ENCODE measurements at places on chromosomes 13 and 19.
A peak's percentile ranks its signal among the peaks of the same experiment; 100 is the strongest.

DNA sequence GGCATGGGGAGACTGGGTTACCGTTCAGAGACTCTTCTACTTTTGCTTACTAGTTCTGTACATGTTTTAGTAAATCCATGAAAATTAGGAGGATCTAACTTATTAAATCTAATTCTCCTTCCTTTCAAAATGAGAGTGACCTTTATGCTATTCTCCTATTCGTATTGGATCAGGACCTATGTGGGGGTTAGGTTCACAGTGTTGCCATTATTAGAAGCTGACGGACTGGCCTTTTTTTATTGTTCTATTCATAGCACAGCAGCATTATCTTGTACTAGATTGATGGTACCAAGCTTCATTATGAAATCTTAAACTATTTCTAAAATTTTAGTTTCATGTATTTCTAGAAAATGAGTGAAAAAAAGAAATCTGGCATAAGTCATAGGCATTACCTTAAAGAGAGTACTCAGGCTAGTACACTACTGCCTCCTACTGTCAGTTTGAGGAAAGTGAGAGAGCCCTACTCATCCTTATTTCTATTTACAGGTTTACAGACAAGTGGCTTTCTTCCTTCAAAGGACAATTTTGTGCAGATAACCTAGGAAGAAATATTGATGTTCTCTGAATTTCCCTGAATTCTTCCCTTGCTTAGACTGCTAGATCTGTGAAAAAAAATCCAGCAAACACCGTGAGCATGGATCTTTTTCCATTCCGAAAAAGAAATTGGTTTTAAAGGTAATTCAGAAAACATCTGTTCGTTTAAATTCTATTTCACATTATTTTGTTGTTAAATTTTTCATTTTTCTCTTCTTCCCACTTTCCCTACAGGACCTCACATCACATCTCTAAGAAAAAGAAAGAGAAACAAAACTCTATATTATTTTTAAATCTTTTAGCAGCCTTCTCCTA lies 485.5 kb downstream of the DIAPH3 start:
- DNase-seq = no peak

DNA sequence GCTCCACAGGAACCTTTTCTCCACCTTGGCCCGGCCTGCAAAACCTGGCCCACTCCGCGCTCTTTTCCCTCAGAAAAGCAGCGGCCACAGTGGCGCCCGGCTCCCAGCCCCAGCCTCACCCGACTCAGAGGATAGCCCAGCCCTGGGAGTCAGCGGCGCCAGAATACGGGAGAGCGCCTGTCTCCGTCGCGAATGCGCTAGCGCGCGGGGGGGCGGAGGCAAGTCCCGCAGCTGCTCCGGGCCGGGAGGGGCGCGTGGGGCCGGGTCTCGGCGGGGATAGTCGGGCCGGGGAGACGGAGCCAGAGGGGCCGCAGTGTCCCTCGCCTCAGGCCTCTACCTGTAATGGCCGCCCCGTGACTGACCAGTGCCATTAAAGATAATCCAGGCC lies at the start of gene ZFP30:
ZFP30 (minus strand) TSS at position 165 of the 388 bp plus-strand sequence. CDS start 7,643 bp downstream, outside the sequence.
- peak; percentile 88 for DNase-seq

DNA sequence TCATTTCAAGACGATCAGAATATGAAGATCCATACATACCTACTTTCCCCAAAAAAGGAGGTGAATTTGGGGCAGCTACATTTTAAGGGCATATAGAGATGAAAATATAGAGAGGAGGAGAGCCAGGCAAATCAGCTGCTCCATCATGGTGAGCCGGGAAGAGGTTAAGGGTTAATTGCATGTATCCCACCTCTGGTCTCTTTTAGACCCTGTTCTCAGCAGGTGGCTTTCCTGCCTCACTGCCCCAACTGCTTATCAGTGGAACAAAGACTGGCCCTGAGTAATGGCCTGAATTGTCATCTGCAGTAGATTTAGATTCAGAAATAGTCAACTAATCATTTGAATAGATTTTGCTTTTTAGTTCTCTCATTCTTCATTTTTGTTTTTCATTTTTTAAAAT lies 206.6 kb downstream of the SPRY2 start:
- no peak for DNase-seq

- no peak for DNase-seq
Observed at GRCh38 chr13:76293751-76294150, 592.5 kb downstream of the KCTD12 start.

- DNase-seq = no peak
Observed at GRCh38 chr19:10809651-10810285, 26.2 kb downstream of the TMED1 start.

- DNase-seq = no peak
Observed at GRCh38 chr13:40422588-40423235, 243.7 kb downstream of the FOXO1 start.

DNA sequence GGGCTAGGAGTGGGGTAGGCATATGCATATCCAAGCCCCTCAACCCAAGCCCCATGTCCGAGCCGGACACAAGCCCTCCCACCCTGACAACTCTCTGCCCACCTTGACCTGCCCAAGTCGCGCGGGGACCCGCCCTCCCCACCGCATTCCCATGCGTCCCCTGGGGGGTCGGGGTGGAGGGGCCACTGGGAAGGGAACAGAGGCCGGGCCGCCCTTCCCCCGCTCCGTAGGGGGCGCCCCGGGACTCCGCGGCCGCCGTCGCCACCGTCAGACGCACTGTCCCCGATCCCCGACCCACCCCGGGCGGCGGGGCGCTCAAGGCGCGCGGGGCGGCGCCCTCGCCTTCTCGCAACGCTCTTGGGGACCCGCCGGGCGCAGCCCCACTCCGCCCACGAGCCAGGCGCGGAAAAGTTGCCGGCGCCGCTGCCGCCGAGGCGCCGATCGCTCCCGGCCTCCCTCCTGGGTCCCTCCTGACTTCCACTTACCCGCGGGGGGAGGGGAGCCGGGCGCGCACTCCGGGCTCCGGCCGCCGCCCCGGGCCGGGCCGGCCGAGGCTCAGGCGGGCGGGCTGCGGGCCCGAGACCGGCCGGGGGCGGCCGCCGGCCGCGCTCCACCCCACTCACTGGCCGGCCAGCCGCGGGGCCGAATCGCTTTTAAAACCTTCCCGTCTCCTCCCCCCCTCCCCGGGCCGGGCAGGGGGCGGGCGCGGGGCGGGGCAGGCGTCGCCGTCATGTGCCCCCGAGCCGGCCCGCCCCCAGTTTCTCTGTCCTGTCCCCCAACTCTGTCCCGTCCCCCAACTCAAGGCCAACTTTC lies 34.4 kb upstream of the NANOS3 start:
- DNase-seq = peak; percentile 85

DNA sequence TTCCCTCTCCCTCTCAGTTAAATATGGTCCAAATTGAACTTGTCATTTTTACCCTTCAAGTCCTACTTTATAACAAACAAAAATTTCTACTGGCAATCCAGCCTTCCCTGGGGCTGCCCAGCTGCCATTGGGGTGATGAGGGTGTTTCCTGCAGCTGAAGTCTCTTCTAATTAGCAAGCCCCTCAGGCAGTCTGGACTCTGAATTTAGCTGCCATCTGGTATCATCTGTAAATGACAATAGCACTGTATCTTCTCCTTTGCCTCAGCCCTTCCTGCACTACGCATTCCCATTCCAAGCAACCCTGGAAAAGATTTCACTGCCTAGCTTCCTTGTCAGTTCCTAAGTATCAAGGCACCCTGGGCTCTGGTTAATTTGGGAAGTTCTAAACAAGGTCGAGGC lies 331.1 kb upstream of the KLF12 start:
- DNase-seq = no peak

DNA sequence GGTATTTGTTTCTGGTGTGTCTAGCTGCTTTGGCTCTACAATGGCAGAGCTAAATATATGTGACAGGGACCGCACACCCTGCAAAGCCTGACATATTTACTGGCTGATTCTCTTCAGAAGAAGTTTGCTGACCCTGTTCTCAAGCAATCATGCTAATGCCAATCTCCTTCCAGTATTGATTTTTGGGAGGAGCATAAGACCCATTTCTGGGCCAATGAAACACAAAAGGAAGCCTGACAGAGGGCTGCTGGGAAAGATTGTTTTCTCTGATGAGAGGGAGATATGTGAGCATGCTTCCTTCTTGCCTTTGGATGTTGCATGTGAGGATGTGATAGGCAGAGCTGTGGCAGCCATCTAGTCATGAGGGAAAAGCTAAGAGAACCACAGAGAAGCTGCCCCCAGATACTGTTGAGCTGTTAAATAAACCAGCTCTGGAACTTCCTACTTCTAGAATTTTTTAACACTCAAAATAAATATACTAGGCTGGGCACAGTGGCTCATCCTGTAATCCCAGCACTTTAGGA lies 31.4 kb upstream of the TPTE2 start:
- no peak for DNase-seq

DNA sequence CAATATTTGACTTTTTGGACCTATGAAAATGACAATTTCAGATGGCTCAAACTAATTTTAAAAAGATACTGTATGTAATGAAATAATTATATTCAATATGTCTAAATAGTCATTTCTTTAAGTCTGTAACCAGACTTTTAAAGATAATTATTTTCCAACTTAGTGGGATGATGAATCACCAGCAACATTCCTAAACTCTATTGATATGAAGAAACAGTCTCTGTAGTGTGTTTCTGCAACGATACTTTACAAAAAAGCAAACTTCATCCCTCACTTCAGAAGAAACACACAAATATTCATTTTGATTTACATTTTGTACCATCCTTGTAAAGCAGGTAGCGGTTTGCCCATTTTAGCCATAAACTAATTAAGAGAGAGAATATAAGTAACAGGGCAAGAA lies 417.4 kb downstream of the EFNB2 start:
- no peak for DNase-seq

- no peak for DNase-seq
Observed at GRCh38 chr13:97338571-97338970, 95.4 kb upstream of the RAP2A start.

- DNase-seq = peak; percentile 68
Observed at GRCh38 chr19:19115954-19116353, 22.3 kb downstream of the TMEM161A start.

GRCh38 chr19:5080030-5080654 lies 111.2 kb downstream of the KDM4B start:
- DNase-seq = no peak

DNA sequence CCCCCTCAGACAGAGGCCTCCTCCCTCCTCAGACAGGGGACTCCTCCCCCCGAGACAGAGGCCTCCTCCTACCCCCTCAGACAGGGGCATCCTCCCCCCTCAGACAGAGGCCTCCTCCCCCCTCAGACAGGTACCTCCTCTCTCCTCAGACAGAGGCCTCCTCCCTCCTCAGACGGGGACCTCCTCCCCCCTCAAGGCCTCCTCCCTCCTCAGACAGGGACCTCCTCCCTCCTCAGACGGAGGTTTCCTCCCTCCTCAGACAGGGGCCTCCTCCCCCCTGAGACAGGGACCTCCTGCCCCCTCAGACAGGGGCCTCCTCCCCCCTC lies 13.9 kb downstream of the C3 start:
- DNase-seq = no peak

GRCh38 chr13:104809483-104809882 lies 1726.0 kb downstream of the EFNB2 start:
- DNase-seq = no peak

DNA sequence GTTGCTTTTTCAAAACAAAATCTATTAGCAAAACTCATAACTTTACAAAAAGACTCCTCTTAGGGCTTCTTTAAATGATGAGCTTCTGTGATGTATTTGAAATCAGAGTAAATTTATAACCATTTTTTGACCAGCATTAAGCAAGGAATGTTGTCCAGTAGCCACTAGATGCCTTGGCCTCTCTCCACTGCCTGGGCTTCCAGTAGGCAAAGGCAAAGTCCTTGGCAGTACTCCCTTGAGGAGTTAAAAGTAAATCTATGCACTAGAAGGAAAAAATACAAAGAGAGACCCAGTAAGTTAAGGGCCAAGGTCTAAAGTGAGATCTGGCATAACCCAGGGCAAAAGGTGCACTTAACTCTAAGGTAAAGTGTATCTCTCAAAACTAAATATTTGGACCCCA lies 9.5 kb downstream of the SERPINE3 start:
- no peak for DNase-seq

GRCh38 chr13:40200273-40200978 lies 466.0 kb downstream of the FOXO1 start:
- DNase-seq = no peak

GRCh38 chr19:5115771-5116202 lies 146.9 kb downstream of the KDM4B start:
- DNase-seq = no peak

DNA sequence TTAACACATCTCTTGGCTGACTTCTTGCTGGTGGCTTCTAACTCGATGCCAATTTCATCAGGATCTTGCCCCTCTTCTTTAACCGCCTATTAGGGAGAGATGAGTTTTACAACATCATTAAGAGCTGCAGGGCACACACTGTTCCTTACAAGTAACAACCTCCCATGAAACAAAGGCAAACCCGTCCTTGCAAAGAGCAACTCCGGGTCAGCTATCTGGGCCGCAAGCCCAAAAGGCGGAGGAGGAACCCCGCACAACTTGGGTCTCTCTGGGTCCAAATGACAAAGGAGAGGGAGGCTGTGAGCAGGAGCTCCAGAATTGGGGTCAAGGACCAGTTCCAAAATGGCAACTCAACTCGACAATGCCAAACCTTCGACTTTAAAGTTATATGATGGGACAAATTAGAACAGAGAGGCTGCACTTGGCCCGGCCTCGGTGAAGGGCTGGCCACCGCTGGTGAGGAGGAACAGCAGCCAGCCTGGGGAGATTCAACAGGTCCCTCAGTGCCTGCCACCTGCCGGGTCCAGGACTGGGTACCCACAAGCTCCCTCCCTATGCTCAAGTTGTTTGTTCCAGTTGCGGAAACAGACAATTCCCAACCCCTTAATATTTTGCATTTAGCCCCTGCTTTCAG lies 1.1 kb downstream of the SAFB2 start:
- peak; percentile 18 for DNase-seq

All from stimulated activated naive CD8-positive, alpha-beta T cell treated with anti-CD3 and anti-CD28 coated beads, Interleukin-15, Interleukin-2, amounts not matched to agents 100 U/mL and 50 U/mL, for 24 hours (primary cell).